ENCODE measurements at places on chromosomes 11 and 22. TPM values are rescaled to one million over a fixed set of nuclear protein-coding genes. Genes with fewer than 3 reads are reported as not detected.

The HDHD5 gene
- 40.7 TPM for total RNA-seq

The TUB gene
- total RNA-seq: not detected

The FOSL1 gene
- total RNA-seq: 3.8 TPM

The CHRM4 gene
- total RNA-seq: 0.37 TPM

The NEAT1 gene
- 254 TPM for total RNA-seq

The OR52H1 gene
- total RNA-seq: not detected

The CST6 gene
- total RNA-seq: not detected

The USP2 gene
- 0.55 TPM for total RNA-seq

The SLC2A11 gene
- 6.7 TPM for total RNA-seq

The E2F8 gene
- total RNA-seq: 46.5 TPM

The GALNT18 gene
- 0.42 TPM for total RNA-seq

The SVIP gene
- total RNA-seq: 34.0 TPM

The MMP10 gene
- not detected for total RNA-seq

The GLYAT gene
- total RNA-seq: not detected

The OPCML gene
- not detected for total RNA-seq

The ZP1 gene
- 0.34 TPM for total RNA-seq

The UBQLN3 gene
- not detected for total RNA-seq

The GRIA4 gene
- not detected for total RNA-seq

The FAM83F gene
- total RNA-seq: 0.11 TPM

The SAAL1 gene
- total RNA-seq: 32.2 TPM

The OSBP gene
- total RNA-seq: 38.6 TPM

The GLB1L3 gene
- 4.0 TPM for total RNA-seq

The KCNJ1 gene
- total RNA-seq: not detected

The OR8G5 gene
- total RNA-seq: not detected

The MFRP gene
- total RNA-seq: not detected

The SLC17A6 gene
- not detected for total RNA-seq

The SAA2 gene
- total RNA-seq: not detected

The TPBGL gene
- total RNA-seq: 0.13 TPM

The MED15 gene
- total RNA-seq: 161 TPM

The CYTH4 gene
- 114 TPM for total RNA-seq

The CHRNA10 gene
- 2.6 TPM for total RNA-seq

The TMEM25 gene
- total RNA-seq: 8.9 TPM

The AIFM3 gene
- 0.37 TPM for total RNA-seq

The ACAT1 gene
- 63.9 TPM for total RNA-seq

The RHOD gene
- not detected for total RNA-seq

The CLTCL1 gene
- 0.58 TPM for total RNA-seq

The ROBO4 gene
- not detected for total RNA-seq

The FERMT3 gene
- total RNA-seq: 261 TPM

The SYCE3 gene
- not detected for total RNA-seq

The TCIRG1 gene
- total RNA-seq: 238 TPM

The GLYATL1 gene
- not detected for total RNA-seq

The CTNND1 gene
- total RNA-seq: 6.8 TPM

The CPT1B gene
- total RNA-seq: 77.4 TPM

The APOBEC3H gene
- total RNA-seq: 89.7 TPM

The SLC29A2 gene
- total RNA-seq: 11.1 TPM

The MS4A15 gene
- total RNA-seq: not detected

The PLEKHA7 gene
- 0.47 TPM for total RNA-seq

Data from activated CD8-positive, alpha-beta T cell treated with anti-CD3 and anti-CD28 coated beads, Interleukin-2, amount 10 ng/mL, durations not matched to agents 7 days and 5 days (primary cell).